ENCODE measurements at places on chromosomes 7 and 10.

GRCh38 chr7:103123529-103123928, 25.4 kb downstream of the NAPEPLD start:
- DNase-seq, result no peak

- DNase-seq, result no peak
These were observed 60.0 kb downstream of the FAM13C start for GRCh38 chr10:59302381-59302780.

DNA sequence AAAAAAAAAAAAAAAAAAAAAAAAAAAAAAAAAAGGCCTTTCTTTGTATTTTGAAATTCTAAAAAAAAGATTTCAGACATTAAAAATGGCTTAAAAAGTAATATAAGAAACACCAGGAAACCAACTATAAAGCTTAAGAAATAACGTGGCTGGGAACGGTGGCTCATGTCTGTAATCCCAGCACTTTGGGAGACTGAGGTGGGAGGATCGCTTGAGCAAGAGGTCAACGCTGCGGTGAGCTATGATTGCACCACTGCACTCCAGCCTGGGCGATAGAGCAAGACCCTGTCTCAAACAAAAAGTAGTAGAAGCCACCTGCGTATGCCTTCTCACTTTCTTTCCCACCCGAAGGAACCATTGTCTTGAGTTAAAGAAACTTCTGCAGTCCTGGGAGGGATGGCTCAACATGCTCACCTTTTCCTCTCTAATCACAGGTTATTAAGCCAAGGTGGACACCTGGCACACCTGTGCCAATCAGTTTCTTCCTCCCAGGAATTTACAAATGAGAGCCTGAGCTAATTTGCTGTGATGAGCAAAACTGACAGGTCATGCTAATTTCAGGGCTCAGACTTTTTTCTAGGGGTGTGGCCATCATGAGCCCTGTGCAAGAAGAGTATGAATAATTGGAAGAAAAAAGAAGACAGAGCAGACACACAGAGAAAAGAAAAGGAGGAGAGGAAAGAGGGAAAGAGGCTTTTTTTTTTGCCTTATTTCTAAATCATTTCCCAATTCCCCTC, 72.0 kb upstream of the PARD3 start:
- DNase-seq, result no peak

- no peak for DNase-seq
These were observed 6.8 kb downstream of the AUTS2 start for GRCh38 chr7:69605070-69605469.

DNA sequence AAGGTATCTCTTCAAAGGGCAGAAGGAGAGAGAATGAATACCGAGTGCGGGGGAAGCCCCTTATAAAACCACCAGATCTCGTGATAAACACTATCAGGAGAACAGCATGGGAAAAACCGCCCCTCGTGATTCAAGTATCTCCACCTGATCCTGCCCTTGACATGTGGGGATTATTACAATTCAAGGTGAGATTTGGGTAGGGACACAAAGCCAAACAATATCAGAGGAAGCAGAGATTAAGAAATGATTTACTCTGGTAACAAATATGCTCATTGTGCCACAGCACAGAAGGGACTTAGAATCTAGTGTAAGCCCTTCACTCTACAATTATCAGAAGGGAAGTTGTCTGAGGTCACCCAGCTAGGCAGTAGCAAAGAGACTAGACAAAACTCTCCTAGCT, 40.1 kb upstream of the ZNRF2 start:
- no peak for DNase-seq

DNA sequence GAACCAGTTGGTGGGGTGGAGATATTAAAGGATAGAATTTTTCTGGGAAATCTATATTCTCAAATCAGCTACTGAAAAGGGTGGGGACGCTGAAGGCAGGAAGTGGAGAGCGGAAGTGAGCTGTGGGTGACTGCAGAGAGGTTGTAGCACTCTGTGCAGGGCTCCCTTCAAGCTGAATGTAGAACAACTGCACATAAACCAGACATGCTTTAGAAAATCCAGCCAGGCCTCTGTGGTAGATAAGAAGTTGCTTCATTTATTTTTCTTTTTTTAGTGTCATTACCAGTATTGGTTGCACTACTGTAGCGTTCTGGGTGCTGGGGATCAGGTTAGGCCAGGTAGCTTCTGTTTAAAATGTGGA, 127.8 kb downstream of the CELF2 start:
- no peak for DNase-seq

GRCh38 chr10:69097729-69098128, 9.8 kb downstream of the SRGN start:
- no peak for DNase-seq

DNA sequence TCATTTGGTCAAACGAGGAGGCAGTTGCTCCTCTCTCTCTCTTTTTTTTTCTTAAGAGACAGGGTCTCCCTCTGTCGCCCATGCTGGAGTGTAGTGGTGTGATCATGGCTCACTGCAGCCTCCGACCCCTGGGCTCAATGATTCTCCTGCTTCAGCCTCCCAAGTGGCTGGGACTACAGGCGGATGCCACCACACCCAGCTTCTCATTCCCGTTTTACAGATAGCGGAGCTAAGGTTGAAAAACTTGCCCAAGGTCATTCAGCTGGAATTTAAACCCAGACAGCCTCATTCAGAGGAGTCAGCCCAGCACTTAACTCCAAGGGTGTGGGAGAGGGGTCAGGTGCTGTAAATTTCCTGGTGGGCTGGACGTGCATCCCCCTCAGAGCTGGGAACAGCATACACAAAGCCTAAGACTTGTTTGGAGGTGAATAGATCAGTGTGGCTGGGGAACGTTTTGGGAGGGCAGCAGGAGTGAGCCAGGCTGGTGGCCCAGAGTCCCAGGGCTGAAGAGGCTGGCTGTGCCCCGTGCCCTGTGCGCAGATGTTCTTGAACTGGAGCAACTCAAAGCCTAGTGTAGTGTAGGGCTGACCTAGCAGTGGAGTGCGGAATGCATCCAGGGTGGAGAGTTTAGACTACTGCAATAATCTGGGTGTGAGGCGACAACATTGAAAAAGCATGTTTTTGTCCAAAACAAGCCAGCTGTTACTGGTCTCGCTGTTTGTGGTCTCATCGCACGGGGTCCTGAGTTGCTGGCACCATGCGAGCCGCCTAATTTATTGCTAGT, 2.3 kb downstream of the HTRA1 start:
- no peak for DNase-seq

DNA sequence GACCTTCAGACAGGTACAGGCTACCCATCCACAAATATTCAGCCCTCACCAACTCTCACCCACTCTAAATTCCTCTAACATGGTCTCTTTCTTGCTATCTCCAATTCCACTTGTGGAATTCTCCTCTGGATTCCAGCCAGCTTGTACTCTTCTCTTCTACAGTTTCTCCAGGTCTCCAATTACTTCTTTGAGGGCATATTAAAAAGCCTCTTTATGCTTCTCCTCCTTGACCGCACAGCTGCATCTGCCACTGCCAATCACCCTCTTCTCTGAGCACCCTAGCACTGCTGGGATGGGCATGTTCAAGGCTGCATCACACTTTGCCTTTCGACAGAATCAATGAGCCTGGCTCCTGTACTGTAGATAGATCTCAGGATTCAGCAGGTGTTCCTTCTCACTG, 101.5 kb upstream of the ANKRD1 start:
- DNase-seq, result no peak

DNA sequence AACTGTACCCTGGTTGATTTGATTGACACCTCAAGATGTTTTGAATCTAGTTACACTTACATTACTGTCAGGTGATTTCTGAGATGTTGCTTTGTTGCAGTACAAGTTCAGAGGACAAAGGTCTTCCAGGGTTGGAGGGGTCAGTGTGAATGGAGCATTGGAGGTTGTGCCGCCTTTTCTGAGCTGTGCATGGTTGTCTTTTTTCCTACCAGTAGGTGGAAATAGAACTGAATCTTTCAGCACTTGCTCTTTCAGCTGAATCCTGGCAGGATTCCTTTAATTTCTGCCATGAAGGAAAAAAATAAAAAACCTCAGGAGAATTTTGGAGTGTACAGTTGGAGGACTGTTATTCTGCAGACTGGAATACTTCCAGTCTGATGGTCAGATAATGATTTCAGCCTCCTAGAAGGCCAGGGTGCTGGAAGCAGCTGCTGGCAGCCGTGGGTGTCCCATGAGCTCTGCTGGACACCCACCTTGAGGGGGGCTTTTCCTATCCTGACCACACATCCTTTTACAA, 82.7 kb downstream of the PLCE1 start:
- DNase-seq, result no peak

- DNase-seq, result no peak
These were observed 248.1 kb downstream of the PLXNA4 start for GRCh38 chr7:132328047-132328620.

- DNase-seq, result no peak
These were observed 220.8 kb downstream of the BICC1 start for GRCh38 chr10:58733436-58733835.

- DNase-seq, result peak; percentile 1
These were observed 47.3 kb downstream of the LRRN3 start for GRCh38 chr7:111138193-111138569.

- DNase-seq, result no peak
These were observed 42.9 kb upstream of the MMD2 start for GRCh38 chr7:5001911-5002310.

- peak; percentile 13 for DNase-seq
These were observed 99.6 kb upstream of the DIP2C start for GRCh38 chr10:788796-789748.

DNA sequence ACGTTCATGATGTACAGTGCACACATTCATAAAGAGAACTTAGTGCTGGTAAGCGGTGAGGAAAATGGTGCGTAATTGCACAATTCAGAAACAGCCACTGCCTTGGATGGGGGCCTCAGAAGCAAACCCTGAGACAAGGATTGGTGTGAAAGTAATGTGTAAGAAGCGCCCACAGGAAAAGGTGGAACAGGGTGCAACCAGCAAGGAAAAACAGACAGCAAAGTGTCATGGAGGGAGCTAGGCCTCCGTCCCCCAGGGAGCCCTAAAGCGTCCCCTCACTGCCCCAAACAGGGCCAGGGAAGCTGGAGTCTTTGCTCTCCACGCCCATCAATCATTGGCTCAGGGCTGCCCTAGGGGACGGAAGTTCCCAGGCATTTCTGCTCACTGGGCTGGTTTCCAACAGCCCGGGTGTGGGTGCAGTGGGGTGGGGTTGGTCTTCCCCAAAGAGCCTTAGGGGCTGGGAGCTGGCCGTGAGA, 9.6 kb upstream of the C10orf105 start:
- no peak for DNase-seq

DNA sequence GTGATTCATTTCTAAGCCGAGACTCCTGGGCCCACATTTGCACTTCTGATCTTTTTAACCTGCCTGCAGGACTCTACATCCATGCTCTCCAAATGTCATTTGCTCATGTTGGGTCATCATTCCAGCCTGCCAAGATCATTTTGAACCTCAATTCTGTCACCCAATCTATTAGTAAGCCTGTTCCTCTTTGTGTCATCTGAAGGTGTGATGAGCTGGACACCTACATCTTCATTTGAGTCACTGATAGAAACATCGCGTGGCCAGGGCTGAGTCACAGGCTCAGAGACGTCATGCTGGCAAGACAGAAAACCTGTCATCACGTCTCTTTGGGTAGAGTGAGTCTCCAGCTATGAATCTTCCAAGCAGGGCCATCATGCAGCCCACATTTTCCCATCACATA, 65.3 kb upstream of the SLF2 start:
- no peak for DNase-seq

- no peak for DNase-seq
These were observed 309.4 kb downstream of the RPS24 start for GRCh38 chr10:78342827-78343653.

DNA sequence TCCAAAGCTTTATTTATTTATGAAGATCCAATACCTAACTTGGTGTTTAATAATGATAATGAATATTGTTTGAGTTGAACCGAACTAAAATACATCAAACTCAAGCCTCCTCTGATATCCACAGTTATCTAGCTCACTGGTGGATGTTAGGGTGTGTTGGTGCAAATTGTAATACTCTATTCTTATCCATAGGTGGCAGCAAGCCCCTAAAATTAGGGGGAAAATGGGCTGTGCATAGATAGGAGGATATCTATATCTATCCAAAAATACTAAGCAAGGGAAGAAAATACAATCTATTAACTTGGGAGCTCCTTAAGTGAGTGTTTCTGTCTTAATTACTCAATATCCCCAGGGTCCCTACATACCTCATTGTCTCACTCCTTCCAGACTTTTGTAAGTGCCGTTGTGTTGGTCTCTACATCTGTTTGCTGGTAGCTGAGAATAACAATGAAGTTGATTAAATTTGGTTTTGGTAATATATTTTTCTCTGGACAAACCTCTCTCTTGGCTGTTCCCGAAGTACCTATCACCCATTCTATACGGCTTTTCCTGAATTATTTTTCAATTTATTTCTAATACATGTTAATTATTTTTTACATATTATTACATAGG, 55.0 kb upstream of the VWDE start:
- DNase-seq, result no peak

DNA sequence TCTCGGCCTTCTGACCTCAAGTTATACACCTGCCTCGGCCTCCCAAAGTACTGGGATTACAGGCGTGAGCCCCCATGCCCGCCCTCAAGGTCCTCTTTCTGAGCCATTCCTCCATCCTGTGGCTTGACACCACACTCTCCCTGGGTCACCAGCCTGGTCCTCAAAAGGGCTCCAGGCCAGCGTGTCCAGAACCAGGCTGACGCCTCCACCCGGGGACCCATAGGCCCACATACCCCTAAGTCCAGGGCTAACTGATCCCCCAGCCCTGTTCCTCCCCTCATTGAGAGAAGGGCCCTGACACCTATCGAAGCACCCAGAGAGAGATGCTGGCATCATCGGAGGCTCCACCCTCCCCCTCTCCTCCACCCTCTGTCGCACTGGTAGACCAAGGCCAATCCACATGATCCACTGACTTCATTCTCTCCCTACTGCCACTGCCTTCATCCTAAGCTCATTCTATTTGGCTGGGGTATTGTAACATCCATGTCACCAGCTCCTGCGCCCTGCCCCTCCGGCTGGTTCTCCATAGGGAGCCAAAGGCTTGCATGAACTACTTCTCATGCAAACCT, 46.7 kb downstream of the TMEM270 start:
- DNase-seq, result no peak

- no peak for DNase-seq
These were observed at the start of gene MGAM2 for GRCh38 chr7:142111499-142111898. MGAM2 (plus strand) TSS chr7:142111718; CDS start chr7:142116874, 5,156 bp downstream.

GRCh38 chr7:125406111-125406510, 476.5 kb upstream of the POT1 start:
- no peak for DNase-seq

GRCh38 chr10:16954280-16955030, 137.2 kb upstream of the RSU1 start:
- DNase-seq, result no peak

DNA sequence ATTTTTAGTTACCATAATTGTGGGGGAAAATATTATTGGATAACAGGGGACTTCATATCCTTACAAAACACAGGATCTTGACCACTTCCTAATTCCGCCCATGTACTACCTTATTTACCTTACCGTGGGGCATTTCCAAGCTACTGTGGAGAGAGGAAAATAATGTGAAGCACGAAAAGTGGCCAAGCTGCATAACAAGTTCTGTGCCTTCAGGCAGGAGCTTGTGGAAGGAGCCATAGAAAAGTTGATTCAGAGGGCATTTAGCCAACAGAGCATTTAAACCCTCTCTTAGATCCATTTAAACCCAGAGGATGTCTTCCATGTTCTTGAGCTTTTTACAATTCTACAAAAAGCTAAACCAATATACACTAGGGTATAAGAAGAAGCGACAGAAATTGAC, 41.6 kb downstream of the DNAJB9 start:
- no peak for DNase-seq

Data from T1000 (cell line).